Vagina (tissue), 2 donors: ENCODE measurements at places on chromosomes 12 and 14.

GRCh38 chr14:101588990-101589389 is 27.7 kb downstream of the DIO3 start:
- no peak for DNase-seq

DNA sequence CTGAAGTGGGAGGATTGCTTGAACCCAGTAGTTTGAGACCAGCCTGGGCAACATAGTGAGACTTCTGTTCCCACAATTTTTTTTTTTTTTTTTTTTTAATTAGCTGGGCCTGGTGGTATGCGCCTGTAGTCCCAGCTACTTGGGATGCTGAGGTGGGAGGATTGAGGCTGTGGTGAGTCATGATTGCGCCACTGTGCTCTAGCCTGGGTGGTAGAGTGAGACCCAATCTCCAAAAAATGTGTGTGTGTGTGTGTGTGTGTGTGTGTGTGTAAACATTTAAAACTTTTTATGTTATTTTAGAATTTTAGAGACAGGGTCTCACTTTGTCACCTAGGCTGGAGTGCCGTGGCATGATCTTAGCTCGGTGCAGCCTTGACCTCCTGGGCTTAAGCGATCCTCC is 6.8 kb downstream of the PPP1R36 start:
- no peak for DNase-seq

DNA sequence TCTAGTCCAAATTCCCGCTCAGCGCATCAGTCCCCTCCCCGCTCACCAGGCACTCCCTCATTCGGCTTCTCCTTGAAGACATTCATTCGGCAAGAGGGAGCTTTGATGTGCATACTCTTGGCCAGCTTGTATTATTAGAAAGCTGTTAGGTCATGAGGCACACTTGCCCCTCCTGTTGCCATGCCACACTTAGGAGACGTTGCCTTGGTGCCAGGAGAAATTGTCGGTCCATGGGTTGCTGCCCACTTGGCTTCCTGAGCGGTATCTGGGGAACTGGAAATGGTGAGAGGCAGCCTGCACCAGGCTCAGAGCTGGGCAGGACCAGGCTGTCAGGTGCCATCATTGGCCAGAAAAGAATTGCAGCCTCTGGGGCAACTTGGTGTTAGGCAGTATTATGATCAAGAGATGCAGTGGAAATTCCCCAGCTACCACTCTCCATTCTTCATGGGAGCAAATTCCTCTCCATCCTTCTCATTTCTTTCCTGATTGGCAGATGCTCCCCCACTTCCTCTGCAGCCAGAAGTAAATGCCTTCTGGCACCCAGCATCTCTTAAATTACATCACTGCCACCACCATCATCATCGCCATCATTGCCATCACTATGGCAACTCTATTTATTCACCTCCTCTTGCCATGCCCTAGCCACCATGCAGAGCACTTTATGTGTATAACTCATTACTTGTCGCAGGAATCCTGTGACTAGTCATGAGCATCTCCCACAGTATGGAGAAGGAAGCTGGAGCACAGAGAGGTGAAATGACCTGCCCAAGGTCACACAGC is 12.4 kb downstream of the CABP1 start:
- DNase-seq: no peak

GRCh38 chr14:87233806-87234384 is 759.1 kb downstream of the GALC start:
- DNase-seq: no peak
